ENCODE measurements at places on chromosomes 2 and 18. TPM values are rescaled to one million over a fixed set of nuclear protein-coding genes. Genes with fewer than 3 reads are reported as not detected.

GTF2A1L gene
- not detected for total RNA-seq

RBM43 gene
- 3.5 TPM for total RNA-seq

CPLX4 gene
- not detected for total RNA-seq

MBOAT2 gene
- total RNA-seq, result 2.9 TPM

DNA sequence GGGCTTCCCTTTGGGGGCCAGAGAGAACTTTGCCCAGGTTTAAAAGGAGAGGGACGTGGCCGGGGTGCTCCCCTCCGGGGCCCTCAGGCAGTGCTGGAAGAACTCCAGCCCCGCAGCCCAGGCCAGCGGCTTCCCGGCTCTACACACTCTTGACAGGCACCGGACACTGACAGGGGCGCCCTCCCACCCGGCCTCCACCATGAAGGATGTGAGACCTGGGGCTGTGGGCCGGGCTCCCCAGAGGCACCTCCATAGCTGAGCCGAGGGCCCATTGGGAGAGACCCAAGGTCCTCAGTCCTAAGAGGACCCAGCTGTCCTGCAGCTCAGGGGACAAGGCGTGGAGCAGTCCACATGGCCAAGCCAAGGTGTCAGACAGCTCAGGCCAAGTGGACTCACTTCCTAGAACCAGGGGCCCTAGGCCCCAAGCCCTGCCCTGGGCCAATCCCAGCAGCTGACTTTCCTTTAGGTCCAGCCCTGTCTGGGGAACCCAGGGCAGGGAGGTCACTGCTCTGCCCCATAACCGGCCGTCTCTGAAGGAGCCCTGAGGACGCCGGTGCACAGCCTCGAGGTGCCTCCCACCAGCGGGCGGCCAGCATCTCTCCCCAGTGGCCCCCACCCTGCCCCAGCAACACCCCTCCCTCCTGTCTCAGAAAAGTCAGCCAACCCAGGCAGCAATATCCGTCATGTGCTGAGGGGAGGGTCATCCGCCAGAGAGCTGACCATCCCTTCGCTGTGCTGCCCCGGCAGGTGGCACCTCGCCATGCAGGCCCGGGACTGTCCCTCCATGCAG is 51.8 kb downstream of the BIN1 start:
- DNase-seq, result no peak

DNA sequence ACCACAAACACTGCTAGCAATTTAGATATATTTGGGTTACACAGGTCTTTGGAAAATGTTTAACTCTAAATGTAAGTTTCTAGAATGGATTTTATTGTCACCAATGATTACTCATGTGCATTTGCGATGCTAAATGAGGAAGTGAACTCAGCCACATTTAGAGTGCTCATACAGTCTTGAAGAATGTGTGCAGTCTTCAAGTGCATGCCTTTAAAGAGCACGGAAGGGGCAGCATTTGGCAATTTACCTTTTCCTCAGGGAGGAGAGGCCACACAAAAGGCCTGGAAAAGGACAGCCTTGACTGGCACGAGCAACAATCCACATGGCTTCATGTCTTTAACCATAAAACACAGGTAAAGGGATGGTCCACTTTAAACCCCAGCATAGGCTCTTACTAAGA is 78.5 kb upstream of the STK17B start:
- DNase-seq, result no peak

DNA sequence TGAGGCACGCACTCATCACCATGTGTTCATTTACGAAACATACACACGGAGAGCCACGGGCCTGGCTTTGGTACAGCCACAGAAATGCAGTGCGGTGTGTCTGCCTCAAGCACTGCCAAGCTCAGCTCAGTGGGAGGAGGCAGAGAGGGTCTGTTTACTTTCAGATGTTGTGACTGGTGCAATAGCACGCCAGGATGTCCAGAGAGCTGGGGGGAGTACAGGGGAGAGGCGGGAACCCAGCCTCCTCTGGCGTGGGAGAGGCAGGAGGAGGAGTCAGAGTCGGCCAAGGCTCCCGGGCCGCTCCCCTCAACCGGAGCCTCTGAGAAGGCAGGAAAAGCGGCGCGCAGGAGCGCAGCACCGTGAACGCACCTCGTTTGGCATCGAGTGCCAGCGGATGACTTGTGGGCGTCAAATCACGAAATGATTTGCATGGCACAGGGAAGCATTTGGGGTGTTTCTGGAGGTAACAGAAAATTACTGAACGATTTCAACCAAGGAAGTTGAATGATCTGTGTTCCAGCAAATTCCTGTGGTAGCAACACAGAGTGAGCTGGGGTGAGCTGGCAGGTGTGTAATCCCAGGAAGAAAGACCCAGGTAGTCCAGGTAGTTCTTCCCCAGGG is 143.0 kb downstream of the ZNF516 start:
- no peak for DNase-seq

DNA sequence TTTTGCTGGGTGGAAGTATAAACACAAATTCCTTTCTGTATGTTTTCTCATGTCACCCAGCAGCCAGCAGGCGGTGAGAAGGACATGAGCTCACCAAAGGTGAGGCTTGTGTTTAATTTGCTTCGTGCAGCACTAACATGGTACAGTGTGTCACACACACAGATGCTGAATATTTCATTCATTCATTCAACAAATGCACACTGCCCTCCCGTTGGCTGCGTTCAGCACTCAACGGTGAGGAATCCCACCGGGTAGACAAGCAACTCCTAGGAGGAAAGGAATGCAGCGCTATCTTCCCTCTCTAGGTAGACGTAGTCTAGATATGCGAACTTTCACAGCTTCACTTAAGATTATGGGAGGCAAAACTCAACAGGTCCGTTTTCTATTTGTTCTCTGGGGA is 85.1 kb downstream of the LONRF2 start:
- DNase-seq, result no peak

Data from activated CD8-positive, alpha-beta T cell treated with anti-CD3 and anti-CD28 coated beads for 36 hours (primary cell).